Suprapubic skin (tissue), 4 donors: ENCODE measurements at places on chromosomes 6 and 20. TPM values are rescaled to one million over a fixed set of nuclear protein-coding genes. Genes with fewer than 3 reads are reported as not detected.

Gene PROKR2
- not detected for total RNA-seq

Gene ANGPT4
- 0.70 TPM for total RNA-seq

Gene RAD21L1
- total RNA-seq, result not detected

Gene POU5F1
- 6.8 TPM for total RNA-seq

DNA sequence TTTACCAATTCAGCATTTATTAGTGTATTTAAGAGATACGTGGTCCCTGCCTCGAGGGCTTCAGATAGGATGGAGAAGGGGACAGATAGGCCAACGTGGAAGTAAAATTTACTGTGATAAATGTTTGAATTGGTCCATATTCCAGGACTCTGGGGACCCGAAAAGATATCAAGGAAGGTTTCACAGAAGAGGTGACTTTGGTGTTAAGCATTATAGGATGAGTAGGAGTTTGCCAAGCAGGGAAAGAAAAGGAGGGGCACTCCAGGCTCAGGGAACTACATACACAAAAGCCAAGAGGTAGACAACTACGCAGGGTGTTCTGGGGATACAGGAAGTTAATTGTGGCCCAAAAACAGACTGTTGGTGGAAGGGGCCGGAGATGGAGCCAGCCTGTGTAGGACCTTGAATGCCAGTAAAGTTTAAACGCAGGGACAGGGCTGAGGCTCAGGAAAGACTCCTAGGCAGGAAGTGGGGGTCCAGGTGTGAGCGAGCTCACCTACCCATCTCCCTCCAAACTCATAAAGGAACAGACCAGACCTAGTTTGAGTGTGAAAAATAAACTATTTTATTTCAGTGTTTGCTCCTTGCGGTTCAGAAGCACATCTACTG, 37.0 kb downstream of the TGM2 start:
- no peaks in the 10 kb centered on the region for H3K36me3 ChIP-seq
- H3K27me3 ChIP-seq, result peaks cover 5% of the 10 kb centered on the region
- peak; percentile 13 for DNase-seq
- no peak overlapping the region for H3K27ac ChIP-seq
- H3K4me1 ChIP-seq, result peaks cover 10% of the 10 kb centered on the region
- H3K4me3 ChIP-seq, result no peak overlapping the region

- H3K4me1 ChIP-seq, result no peaks in the 10 kb centered on the region
- H3K4me3 ChIP-seq, result no peak overlapping the region
- peaks cover 13% of the 10 kb centered on the region for H3K36me3 ChIP-seq
- no peaks in the 10 kb centered on the region for H3K27me3 ChIP-seq
- H3K27ac ChIP-seq, result no peak overlapping the region
Observed at GRCh38 chr6:636488-636887, 20.4 kb downstream of the HUS1B start.

DNA sequence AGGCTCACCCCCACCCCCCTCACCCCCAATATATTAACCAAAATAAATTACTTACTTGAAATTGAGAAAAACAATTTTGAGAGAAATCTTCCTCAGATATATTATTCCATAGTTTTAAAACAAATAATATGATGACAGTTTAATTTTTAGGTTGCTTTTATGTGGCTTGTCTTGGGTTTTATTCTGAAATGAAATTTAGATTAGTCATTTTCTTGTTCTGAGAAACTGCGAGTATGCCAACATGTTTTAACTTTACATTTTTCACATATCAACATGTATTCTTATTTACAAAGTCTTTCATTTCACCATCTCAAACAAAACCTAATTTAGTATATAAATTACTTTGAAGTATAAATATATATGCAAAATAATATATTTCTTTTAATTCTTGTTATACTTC, 11.1 kb downstream of the REV3L start:
- H3K4me1 ChIP-seq, result peaks cover 12% of the 10 kb centered on the region
- no peak for DNase-seq
- H3K4me3 ChIP-seq, result no peak overlapping the region
- no peak overlapping the region for H3K27ac ChIP-seq
- no peaks in the 10 kb centered on the region for H3K27me3 ChIP-seq

DNA sequence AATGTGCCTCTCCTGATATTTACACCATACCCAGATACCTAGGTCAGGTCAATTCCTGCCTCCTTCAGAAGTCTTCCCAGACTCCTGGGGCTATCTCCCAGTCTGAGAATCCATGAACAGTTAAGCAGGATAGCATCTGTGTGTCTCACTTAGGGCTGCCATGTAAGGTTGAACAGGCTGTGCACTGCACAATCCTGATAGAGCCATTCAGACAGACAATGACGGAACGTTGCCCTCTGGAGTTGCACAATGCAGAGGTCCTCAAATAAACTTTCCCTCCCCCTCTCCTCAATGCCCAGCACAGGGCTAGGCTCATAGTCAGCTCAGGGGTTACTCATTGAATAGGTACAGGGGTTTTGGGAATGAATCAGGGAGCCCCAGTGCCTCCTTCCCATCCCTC, 89.7 kb downstream of the CD40 start:
- peaks cover 31% of the 10 kb centered on the region for H3K4me1 ChIP-seq
- no peak overlapping the region for H3K27ac ChIP-seq
- DNase-seq, result no peak

DNA sequence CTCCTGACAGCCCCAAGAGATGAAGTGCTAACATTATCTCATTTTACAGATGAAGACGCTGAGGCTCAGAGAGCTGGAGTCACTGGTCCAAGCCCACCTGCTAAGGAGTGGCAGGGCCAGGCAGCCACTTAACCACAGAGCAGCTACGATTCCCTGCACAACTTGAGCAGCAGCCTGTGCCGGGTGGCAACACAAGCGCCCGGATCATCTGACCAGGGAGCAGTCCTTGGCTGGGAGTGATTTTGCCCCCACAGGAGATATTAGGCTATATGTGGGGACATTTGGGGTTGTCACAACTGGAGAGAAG, 93.2 kb upstream of the PTPN1 start:
- peak overlapping the region; percentile 91 for H3K27ac ChIP-seq
- DNase-seq, result no peak
- H3K4me1 ChIP-seq, result peaks cover 28% of the 10 kb centered on the region
- no peaks in the 10 kb centered on the region for H3K27me3 ChIP-seq
- no peaks in the 10 kb centered on the region for H3K36me3 ChIP-seq

DNA sequence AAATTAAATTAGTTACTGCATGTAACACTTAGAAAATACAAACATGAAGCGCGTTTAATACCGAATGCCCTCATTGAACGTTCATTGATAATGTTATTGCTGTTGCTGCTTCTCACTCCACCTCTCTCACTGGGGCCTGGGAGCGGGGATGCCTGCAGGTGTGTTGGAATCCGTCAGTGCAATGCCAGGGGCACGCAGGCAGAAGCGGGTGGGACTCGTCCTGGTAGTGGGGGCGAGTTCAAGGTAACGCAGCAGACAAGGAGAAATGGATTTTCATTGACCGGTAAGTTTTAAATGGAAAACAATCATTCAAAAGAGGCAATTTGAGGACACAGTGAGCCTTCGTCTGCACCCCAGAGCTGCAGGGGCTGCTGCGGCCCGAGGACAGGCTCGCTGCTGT, 71.2 kb upstream of the AFDN start:
- H3K27ac ChIP-seq, result no peak overlapping the region
- peak; percentile 52 for DNase-seq
- H3K4me3 ChIP-seq, result no peak overlapping the region

DNA sequence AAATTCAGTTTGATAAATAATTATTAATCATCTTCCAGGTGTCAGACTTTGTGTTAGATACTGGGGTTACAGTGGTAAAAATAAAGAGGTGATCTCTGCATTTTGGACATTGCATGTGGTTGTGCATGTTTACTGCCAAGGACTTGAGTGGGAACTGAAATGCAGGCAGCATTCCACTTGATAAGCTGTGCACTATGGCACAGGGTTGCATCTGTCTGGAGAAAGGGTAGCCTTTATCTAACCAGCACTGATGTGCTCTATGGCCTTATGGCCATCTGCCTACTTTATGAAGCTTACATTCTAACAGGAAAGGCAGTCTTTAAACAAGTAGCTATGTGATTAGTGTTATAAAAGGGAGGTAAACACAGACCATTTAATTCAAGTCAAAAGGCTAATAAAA, 53.0 kb upstream of the MLIP start:
- DNase-seq, result no peak
- H3K27ac ChIP-seq, result no peak overlapping the region
- H3K4me3 ChIP-seq, result no peak overlapping the region
- no peaks in the 10 kb centered on the region for H3K36me3 ChIP-seq

GRCh38 chr20:63096681-63097335, 90.0 kb upstream of the BHLHE23 start:
- peaks cover 2% of the 10 kb centered on the region for H3K4me1 ChIP-seq
- H3K36me3 ChIP-seq, result no peaks in the 10 kb centered on the region
- H3K27ac ChIP-seq, result no peak overlapping the region
- peak; percentile 43 for DNase-seq

- no peak overlapping the region for H3K27ac ChIP-seq
- no peaks in the 10 kb centered on the region for H3K36me3 ChIP-seq
- peaks cover 26% of the 10 kb centered on the region for H3K27me3 ChIP-seq
- peak; percentile 75 for DNase-seq
- peaks cover 19% of the 10 kb centered on the region for H3K4me1 ChIP-seq
Observed at GRCh38 chr6:170147832-170148708, 142.8 kb downstream of the DLL1 start.

DNA sequence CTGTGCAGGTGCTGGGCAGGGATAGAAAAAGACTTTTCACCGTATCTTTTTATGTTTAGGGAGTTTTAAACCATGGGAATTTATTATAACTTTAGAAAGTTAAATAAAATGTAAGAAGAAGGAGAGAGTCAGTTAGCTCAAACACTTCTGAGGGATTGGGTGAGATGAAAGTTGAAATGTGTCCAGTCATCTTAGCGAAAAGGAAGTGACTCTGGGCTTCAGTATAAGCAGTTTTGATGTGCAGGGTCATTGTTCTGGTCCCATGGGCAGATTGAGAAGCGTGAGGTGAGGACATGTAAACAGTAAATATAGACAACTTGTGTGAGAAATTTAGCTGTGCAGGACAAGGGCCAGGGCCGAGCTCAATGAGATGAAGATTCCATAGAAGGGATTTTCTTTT, 66.9 kb downstream of the TOX2 start:
- H3K4me3 ChIP-seq, result no peak overlapping the region
- H3K36me3 ChIP-seq, result no peaks in the 10 kb centered on the region
- H3K27me3 ChIP-seq, result peaks cover 4% of the 10 kb centered on the region
- no peak for DNase-seq
- H3K4me1 ChIP-seq, result no peaks in the 10 kb centered on the region
- H3K27ac ChIP-seq, result no peak overlapping the region

DNA sequence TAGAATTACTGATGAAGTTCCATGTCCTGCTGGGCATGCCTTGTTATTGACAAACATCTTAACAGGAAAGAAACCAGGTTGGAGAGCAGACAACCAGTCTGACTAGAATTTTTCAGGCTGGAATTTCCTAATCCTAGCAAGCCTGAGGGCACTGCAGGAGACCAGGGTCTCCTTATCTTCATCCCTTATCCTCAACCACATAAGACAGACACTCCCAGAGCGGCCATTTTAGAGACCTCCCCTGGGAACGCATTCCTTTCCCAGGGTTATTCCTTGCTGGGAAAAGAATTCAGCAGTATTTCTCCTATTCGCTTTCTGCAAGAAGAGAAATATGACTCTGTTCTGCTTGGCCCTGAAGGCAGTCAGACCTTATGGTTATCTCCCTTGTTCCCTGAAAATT, 803.7 kb downstream of the GRIK2 start:
- H3K27ac ChIP-seq, result no peak overlapping the region
- H3K27me3 ChIP-seq, result no peaks in the 10 kb centered on the region
- H3K4me3 ChIP-seq, result no peak overlapping the region
- DNase-seq, result no peak
- no peaks in the 10 kb centered on the region for H3K36me3 ChIP-seq
- no peaks in the 10 kb centered on the region for H3K4me1 ChIP-seq
